ENCODE measurements at places on chromosomes 3 and 15.

- DNase-seq: no peak
These were observed 477.8 kb downstream of the MAGI1 start for GRCh38 chr3:65560901-65561300.

- no peak for DNase-seq
These were observed 268.7 kb downstream of the EDEM1 start for GRCh38 chr3:5456199-5456598.

GRCh38 chr3:154184582-154184981, 63.4 kb downstream of the ARHGEF26 start:
- DNase-seq: no peak

- no peak for DNase-seq
These were observed 3.0 kb upstream of the RHO start for GRCh38 chr3:129525341-129525968.

DNA sequence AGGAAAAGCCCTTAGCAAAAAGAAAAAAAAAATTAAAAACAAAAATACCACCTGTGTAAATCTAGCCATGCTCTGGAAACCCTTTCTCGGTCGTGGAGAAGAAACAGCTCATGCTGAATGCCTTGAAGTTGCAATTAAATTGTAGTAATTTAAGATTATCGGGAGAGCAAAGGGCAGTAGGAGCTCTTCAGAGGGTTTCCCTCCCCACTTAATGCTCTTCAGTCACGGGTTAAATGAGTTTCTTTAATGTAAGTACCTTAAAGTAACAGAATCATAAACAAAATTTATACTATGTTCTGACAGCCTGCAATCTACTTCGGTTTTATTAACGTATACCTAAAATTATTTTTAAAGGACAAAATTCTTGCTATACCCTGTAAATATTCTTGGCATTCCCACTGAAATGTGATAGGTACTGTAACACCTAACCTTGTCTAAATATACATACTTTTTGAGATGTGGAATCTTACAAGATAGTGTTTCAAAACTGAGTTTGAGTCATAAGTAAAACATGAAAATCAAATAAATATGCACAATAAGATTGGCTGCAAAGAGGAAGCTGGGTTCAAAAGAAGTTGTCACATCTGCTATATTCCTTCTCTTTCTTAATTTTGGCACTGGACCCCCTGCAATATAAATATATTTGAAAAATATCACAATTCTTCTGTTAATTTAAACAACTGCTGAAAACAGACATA, 5.3 kb downstream of the FOXP1 start:
- no peak for DNase-seq

- no peak for DNase-seq
These were observed 92.2 kb upstream of the ALCAM start for GRCh38 chr3:105274536-105274935.

DNA sequence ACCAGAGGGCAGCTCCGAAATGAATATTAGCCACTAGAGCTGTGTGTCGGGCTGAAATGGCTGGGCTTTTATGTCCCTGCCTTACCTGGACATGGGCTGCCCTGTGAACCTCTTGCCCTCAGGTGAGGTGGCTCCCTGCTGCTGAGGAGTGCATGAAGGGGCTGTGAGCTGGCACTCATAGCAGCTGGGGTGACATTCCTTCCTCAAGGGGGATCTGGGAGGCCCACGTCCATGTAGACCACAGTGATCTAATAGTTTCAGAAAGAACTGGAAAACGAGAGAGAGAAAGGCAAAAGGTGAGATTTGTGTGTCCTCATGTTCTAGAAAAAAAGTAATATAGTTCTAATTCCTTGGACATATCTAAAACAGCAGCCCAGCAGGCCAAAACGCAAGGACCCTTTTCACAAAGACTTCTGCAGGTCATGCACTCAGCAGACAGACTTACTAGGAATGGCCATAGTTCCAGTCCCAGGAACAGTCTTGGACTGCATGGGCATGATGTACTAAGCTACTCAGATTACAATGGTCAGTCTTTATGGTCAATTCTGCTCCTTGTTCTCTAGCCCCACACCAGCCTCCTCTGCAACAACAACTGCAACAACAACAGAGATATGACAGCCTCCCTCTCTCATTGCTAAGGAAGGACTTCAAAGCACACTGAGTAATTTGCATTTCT, 10.8 kb upstream of the SLC24A5 start:
- no peak for DNase-seq

GRCh38 chr3:152375546-152375945, 106.8 kb downstream of the MBNL1 start:
- no peak for DNase-seq

DNA sequence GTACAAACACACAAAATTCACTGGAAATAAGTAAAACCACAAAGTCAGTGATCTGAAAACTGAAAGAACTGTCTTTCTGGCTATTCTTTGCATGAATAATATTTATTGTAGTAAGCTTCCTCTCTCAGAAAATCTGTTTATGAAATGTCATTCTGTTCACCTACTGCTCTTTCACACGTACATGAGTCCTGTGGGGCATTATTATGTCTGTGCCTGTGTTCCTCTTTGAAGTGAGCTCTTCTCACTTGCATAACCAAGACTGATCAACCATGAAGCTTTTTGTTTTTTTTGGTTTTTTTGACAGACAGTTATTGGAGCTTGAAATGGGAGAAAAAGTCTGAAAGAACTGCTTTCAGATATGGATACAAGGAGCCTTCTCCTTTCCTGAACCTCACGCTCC, 195.8 kb downstream of the PLCH1 start:
- DNase-seq: no peak

GRCh38 chr3:107690522-107691138, 167.9 kb downstream of the BBX start:
- DNase-seq: peak; percentile 88

GRCh38 chr3:23941440-23941839, 3.6 kb upstream of the NR1D2 start:
- no peak for DNase-seq

DNA sequence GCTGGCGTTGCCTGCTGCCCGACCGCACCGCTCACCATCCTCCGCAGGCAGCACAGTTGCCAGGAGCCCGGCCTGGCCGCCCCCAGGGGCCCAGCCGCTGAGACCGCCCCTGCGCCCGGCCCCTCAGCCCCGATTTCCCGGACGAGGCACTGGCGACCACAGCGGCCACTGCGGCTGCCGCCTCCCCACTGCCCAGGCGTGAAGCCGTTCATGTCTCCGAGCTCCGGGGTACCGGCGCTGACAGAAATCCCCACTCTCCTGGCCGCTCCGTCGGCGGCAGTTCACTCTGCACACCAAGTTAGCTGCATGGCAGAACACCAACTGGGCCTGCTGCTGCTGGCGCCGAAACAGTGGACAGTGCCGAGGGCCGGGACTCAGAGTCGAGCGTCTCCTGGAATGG, 8.5 kb downstream of the SELENOT start:
- DNase-seq: no peak

DNA sequence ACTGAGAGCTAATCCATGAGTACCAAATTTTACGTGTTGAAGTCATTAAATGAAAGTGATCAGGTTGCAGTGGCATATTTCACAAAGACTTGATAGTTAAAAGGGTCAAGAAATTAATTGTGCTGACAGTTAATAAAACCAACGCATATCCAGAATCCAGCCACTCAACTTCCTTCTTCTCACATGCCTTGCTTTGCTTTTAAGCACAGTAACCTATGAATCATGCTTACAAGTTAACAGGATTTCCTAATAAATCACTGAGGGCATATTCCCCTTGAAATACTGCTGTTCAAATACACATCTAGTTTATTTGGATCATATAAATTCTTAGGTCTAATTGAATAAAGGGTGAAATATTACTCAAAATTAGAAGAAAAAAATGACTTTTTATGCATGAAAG, 801.5 kb upstream of the EPHA6 start:
- DNase-seq: no peak

- DNase-seq: no peak
These were observed 7.0 kb downstream of the BHLHE40 start for GRCh38 chr3:4986175-4986781.

DNA sequence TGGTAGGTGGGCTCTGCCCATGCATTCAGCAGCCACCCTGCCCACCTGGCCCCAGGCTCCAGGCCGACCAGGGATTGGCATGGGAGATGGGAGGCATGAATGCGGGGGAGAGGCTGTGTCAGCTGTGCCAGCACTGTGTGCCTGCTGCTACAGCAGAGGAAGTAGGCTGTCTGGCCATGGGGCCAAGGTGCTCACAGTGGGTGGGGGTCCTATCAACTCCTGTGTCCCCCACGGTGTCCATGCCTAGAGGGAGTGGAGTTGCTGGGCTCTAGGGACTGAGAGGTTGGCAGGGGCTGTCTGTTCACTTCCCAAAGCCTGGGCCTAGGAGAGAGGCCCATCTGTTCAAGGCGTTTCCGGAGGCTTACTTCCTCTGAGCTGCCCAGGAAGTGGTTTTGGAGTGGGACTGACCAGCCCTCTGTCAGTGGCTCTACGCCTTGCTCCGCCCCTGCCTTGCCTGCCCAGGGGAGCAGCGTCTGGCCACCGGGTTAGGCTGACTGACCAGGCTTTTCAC, 5.8 kb downstream of the PRKCD start:
- DNase-seq: no peak

- no peak for DNase-seq
These were observed 28.2 kb downstream of the MYL3 start for GRCh38 chr3:46835054-46835453.

DNA sequence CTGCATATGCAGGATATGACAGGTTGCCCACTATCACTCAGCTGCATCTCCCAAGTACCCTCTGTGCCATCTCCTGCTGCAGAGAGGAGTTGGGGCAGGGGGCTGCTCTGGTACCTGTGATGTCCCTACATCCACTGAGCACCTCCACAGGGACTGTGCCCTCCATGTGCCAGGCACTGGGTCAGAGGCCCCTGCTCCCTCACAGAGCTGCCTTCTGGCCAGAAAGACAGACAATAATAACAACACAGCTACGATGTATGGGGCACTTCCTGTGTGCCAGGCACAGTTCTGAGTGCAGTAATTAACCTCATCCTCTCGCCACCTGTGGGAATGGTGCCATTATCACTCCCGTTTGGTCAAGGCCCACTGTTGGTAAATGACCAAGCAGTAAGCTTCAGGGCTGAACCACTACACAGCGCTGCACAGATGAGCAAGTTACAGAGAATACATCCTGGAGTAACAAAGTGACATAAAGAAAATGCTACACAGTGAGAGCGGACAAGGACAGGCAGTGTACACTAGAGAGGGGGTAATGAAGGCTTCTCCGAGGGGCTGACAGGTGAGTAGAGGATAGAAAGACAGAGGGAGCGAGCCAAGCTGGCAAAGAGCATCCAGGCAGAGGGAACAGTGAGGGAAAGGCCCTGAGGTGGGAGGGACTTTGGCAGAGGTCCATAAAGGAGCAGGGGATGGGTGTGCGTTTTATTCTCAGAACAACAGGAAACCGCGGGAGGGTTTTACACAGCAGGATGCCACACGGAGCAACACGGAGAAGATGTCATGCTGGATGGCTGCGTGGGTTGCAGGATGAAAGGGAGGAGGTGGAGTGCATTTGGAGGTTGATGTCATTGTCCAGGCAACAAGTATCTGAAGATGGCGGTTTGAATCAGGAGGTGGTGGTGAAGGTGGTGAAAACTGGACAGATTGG, 13.6 kb downstream of the WNT7A start:
- no peak for DNase-seq

- DNase-seq: no peak
These were observed 1.2 kb downstream of the BLOC1S6 start for GRCh38 chr15:45588219-45588875.

DNA sequence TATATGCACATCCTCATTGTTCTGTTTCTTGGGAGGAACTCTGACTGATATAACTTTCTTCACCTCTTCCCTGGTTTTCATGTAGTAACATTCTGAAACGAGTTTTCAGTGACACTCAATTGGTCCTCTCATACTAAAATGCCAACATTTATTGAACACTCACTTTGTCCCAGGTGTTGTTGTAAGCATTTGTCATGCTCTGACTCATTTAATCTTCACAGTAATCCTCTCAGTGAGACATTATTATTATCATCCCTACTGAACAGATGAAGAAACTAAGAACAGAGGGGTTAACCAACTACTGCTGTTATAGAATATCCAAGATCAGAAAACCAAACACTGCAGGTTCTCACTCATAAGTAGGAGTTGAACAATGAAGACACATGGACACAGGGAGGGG, 94.1 kb upstream of the MRPL3 start:
- DNase-seq: no peak

GRCh38 chr15:51130344-51130743, 35.6 kb upstream of the TNFAIP8L3 start:
- DNase-seq: no peak

DNA sequence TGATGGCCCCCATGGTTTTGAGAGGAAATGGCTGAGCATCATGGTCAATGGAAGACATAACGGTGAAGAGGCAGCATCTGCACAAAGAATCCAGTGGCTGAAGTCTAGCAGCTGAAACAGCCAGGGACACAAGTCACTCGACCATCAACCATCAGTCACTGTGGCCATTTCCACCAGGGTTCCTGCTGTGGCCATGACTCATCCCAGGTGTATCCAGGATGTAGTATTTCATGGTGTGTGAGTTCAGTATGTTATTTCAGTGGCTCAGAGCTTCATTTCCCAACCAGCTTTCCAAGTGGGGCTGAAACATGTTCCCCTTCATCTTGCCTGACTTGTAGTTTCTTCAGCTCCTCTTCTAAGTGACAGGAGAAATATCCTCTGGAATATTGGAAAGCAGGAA, 47.8 kb upstream of the WNT5A start:
- no peak for DNase-seq

- DNase-seq: no peak
These were observed 69.6 kb upstream of the FAM174B start for GRCh38 chr15:92725171-92725570.

DNA sequence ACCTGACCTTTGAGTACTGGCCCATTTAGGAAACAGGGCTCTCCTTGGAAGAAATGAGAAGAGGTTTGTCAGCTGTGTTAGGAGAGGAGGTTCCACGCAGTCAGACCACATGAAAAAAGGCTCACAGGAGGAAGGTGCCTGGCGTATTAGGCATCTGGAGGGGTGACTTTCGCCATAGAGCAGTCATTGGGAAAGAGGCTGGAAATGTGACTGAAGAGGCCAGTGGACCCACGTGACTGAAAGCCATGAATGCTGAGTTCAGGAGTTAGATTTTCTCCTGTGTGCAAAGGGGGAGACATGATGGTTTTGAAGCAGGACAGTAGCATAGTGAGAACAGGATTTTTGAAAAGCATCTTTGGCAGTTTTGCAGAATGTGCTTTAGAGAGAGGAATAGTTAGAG, 29.7 kb upstream of the RNF7 start:
- no peak for DNase-seq

GRCh38 chr3:108202834-108203233, 19.4 kb downstream of the IFT57 start:
- no peak for DNase-seq

DNA sequence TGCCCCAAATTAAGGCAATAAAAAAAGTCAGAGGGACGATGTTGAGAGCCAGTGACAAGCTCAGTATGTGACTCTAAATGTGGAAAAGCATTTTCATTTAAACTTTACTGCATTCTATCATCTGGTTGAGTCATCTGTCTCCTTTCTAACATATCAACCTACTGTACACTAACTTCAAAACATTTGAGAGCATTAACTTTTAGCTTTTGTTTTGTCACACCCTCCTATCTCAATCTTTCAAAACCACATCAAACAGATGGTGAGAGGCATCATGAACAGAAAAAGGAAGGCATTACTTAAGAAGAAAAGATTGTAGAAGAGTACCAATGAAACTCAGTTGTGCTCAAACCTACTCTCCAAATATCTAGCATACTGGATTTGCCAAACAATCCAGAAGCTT, 4.8 kb downstream of the LRRC58 start:
- DNase-seq: no peak

GRCh38 chr3:45962033-45962432, 18.8 kb downstream of the CXCR6 start:
- no peak for DNase-seq

Data from spinal cord (tissue), 10 donors.